ENCODE measurements at places on chromosomes 12 and 14.

- peak; percentile 81 for DNase-seq
Observed at GRCh38 chr14:63770187-63770807, 42.4 kb upstream of the SGPP1 start.

DNA sequence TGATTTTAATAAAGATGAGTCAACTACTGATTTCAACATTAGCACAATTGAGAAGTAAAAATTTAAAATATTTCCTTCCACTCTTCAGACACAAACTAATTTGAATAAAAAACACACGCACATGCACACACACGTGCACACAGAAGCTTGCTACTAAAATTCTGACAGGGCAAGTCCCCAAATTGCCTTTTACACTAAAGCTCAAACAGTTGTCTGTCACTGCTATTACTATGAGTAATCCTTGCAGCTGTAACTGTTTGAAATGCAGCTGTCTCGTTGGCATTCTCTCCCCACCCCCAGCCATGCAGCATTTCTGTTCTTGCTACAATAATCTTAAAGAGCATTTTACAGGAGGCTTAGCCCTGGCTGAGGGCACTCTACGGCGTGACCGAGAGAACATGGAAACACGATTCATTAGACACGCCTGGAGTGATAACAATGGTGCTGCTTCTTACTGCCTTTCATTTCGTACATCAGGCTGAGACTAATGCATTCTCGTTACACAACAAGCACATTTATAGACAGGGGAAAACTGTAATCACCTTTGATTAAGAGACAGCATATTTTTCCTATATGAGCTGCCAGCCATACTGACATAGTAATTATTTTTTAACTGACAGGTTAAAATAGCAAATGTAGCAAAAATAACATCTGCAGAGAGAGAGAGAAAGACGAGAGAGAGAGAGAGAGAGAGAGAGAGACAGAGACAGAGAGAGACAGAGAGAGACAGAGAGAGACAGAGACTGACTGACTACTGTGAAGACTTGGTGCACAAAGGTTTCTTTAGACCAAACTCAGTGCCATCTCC is 153.8 kb downstream of the MED13L start:
- peak; percentile 62 for DNase-seq

- no peak for DNase-seq
Observed at GRCh38 chr14:102927346-102927877, 4.9 kb downstream of the AMN start.

DNA sequence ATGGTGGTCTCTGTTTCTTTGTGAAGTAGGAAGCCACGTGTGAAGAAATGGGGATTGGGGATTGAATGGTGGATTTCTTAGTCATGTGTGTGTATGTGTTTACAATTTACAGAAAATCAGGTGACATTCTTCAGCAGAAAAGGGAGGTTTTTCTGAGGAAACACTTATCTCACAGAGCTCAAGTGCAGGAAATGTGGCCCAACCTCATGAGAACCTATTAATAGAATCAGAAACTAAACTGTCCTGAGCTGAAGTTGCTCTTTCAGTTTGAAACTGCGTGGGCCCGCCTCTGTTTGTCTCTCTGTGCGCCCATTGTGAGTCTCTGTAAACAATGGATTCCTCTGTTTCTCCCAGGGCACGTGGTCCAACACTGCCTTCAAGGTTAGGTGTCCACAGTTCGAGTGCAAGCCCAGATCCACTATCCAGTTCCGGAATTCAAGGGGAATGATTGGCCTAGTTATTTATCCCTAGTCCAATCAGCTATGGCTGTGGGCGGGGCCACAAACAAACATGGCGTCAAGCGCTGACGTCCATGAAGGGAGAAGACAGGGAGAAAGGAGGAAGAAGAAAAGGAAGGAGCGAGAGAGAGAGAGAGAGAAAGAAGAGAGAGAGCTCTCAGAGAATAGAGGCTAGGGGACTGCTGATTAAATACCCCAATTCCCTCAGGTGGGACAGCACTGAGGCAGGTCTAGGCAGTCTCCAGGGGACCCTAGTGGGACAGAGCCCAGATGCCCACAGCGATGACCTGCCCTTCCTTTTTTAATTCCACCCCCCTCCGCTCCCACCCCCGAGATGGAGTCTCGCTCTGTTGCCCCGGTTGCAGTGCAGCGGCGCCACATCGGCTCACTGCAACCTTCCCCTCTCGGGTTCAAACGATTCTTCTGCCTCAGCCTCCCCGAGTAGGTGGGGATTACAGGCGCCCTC is 31.4 kb upstream of the C12orf76 start:
- DNase-seq = peak; percentile 83

DNA sequence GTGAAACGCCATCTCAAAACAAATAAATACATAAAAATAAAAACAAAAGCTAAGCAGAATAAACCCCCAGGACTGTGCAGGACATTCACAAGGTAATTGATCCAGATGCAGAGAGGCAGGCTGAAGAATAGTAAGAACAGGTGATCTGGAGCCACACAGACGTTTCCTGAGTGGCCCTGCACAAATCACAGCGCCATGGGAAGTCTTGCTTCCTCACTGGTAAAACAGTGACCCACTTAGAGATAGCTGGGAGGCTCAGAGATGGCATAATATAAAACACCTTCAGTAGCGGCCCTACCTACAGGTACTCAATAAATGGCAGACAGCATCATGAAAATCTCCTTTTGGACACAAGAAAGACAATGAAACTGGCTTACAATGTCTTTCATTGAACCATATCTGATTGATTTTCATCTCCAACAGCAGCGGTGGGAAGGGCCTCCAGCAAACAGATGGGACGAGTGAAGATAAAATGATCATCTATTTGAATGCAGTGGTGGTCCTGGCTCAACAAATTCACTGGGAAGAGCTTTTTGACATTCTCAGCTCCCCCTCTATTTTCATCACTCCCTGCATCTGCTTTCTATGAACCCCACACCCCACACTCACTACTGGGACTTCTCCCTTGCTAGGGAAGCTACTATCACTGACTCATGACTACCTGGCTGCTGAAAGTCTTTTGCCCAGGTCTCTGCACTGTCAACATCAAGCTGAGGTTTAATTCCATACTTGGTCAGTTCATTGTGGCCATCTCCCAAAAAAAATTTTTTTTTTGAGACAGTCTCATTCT is 63.9 kb downstream of the FOXN3 start:
- DNase-seq = no peak

DNA sequence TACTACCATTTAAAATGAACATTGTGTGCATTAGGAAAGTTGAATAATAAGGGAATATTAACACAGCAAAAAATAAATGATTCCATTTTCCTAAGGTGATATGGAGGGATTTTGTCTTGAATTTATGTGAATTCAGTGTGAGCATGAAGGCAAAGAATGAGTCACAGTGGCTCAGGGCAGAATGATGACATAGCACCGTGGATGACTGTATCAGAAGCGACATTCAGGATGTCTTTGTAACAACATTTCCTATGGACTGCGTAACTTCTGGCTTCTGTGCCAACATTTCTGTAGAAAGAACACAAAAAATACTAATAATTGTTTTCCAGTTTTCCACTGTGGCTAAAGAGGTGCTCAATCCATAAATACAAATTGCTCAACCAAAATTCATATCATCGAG is 54.6 kb downstream of the TTC8 start:
- peak; percentile 87 for DNase-seq

DNA sequence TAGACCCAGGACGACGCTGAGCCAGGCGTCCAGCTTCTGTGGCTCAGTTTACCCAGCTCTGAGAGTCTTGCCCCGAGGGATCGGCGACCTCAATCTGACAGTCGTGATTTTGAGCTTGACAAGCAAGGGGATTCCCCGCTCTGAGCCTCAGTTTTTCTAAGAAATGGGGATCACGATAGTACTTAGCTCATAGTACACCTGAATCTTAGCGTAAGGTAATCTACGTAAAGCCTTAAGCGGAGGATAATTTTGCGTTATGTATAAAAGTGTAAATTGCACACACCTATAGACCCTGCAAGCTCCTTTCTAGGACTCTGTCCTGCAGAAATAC is 285 bp downstream of the MVK start:
- DNase-seq = no peak

DNA sequence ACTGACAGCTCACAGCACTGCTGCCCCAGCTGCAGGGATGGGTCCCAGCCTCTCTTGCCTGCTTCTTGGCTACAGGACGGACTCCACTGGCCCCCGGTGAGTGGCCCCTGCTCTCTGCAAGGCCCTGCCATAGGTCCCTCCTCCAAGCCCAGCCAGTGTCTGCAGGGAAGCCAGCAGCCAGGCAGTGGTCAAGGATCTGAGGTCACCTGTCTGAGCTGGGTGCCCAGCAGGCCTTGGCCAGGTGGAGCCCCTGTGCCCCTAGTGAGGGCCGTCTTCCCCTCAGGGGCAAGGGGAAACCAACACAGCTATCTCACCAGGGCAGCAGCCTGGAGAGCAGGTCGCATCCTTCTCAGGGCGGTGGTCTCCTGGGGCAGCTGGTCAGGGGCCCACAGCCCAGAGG is 13.2 kb downstream of the XRCC3 start:
- no peak for DNase-seq

DNA sequence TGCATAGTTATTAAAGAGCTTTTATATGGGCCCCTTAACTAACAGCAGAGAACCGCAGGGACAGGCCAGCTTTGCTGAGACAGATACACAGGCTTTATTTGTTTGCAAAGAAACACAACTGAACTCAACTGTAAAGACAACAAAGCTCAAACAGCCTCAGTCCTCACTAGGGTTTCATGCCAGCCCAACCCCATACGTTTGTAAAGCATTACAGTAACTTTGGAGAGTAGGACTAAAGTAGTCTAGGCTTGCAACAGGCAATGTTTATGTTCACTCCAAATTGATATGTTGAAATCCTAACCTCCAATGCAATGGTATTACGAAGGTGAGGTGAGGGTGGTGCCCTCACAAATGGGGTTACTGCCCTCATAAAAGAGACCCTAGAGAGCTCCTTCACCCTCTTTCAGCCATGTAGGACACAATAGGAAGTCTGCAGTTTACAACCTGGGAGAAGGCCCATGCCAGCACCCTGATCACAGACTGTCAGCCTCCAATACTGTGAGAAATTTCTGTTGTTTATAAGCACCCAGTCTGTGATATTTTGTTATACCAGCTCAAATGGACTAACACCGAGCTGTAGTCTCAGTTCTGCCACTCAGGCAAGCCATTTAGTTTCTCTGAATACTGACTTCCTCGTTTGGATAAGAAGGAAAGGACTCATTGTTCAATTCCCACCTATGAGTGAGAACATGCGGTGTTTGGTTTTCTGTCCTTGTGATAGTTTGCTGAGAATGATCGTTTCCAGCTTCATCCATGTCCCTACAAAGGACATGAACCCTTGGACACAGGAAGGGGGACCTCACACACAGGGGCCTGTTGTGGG is 35.2 kb downstream of the PPM1H start:
- DNase-seq = no peak

DNA sequence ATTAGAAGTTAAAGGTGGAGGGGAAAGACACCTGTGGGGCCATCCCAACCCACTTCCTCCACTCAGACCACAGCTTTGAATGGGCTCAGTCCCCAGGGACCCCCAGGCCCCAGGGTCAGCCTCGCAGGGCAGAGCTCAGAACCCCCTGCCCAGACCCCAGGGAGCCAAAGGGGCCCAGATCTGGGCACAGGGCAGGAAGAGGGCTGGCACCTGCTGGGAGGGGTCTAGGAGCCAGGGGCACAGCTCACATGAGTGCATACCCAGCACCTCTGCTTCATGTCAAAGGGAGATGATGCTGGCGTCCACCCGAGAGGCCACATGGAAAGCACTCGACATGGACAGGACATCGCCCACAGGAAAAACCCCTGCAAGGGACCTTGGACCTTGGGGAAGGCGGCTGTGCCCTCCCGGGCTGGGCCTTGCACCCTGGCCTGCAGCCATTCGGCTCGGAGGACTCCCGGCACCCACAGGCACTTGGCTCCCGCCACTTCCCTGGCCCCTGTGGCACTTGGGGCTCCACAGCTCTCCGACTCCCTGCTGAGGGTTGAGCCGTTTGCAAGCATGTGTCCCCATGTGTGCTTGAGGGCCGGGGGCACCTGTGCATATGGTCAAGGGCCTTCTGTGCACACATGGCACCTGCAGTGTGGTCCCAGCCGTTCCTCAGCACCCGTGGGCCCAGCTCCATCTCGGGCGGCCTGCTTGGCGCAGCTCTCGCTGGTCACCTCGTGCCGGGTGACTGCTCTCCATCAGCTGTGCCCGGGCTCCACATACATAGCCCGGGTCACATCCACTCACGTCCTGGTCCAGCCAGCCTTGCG is 7.8 kb upstream of the AMN start:
- DNase-seq = no peak

DNA sequence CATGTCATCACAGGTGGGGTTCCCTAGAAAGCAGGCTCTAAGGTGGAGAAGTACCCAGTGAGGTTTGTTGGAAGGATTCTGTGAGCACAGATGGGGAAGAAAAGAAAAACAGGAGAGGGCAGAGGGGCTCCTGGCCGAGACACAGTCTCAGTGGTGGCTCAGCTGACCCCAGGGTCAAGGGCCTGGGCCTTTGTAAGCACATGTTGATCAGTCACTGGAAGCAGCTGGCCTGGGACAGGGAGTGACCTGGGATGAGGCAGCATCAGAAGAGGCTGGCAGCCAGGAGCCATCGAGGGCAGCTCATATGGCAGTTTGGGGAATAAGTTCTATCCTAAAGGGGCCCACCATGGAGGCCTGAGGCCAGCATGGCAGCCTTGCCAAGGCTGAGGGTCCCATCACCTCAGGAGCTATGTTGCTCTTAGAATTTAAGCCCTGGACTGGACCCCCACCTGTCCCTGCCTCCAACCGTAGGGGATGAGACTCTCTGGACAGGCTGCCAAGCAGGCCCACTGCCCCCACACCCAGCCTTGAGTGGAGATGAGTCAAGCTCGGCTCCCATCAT is 6.3 kb upstream of the TMEM179 start:
- no peak for DNase-seq

GRCh38 chr12:69653703-69654102 is 43.0 kb upstream of the LRRC10 start:
- peak; percentile 39 for DNase-seq

DNA sequence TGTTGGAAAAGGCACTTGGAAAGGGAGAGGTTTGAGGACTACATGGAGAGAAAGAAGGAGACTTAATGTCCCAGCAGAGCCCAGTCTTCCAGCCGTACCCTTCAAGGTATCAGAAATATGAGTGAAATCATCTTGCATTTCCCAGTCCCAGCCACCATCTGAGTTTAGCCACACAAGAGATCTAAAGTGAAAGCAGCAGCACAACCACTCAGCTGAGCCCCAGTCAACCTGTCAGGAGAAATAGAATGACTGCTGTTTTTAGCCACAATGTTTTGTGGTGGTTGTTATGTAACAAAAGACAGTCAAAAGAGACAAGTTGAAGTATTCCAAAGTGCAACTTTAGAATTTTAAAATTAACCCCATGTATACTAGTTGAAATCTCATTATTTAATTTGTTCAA is 28.0 kb downstream of the DERA start:
- no peak for DNase-seq
